CD4-positive, alpha-beta T cell treated with Interleukin-4 for 1 hour (primary cell): ENCODE measurements at places on chromosomes 3 and 15.

GRCh38 chr3:48463703-48464102 is 17.2 kb downstream of the ATRIP start:
- DNase-seq = no peak

DNA sequence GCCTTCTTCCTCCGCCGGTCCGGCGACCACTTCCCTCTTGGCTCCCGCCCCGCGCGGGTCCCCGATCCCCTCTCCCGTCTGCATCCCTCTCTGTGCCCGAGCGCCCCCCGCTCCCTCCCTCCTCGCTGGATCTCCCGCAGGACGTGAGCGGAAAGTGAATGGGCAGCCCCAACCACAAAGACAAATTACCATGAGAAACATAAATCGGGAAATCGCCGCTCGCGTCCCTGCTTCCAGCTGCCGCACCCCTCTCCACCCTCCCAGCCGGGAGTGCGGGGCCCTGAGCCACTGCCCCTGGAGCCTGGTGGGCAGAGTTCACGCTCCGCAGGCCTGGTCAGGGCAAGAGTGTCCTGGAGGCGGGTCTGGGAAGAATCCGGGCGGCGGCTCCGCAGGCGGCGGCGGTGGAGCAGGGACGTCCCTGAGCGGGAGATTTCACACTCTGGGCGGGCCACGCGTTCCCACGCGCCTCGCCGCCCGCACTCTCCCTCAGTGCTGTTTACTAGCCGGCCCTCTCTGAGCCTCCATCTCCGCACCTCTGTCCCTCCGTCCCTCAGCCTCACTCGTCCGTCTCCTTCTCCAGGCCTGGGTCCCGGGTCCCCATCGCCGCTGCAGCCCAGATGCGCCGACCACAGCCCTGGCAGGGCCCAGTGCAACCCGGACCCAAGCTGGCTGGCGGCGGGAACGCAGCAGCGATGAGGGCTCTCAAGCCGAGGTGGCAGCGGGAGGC is 835 bp downstream of the SEMA5B start:
- DNase-seq = no peak

DNA sequence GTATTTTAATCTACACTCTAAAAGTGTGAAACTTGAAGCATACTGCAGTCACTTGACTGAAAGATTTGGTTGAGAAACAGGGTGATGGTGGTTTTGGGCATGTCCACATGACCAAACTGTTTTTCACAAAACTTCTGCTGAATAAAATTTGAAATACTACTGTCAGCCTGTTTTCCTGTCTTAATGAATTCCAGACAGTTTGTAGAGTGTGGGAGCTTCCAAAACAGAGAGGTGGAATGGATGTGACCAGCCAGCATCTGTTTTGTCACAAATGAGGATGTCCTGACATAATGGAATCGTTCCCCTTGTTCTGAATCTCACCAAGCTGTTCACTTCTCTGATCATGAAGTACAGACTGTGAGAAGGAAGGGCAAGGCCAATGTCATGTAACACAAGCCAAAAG is 11.8 kb downstream of the MITF start:
- DNase-seq = no peak

- DNase-seq = no peak
Measured at GRCh38 chr3:38268522-38268921, 2.9 kb downstream of the SLC22A13 start.

- no peak for DNase-seq
Measured at GRCh38 chr15:51388726-51389125, 47.3 kb downstream of the GLDN start.

- DNase-seq = no peak
Measured at GRCh38 chr3:134029256-134029733, 430 bp downstream of the SLCO2A1 start.

GRCh38 chr15:62938825-62939224 is 103.7 kb upstream of the TPM1 start:
- no peak for DNase-seq

DNA sequence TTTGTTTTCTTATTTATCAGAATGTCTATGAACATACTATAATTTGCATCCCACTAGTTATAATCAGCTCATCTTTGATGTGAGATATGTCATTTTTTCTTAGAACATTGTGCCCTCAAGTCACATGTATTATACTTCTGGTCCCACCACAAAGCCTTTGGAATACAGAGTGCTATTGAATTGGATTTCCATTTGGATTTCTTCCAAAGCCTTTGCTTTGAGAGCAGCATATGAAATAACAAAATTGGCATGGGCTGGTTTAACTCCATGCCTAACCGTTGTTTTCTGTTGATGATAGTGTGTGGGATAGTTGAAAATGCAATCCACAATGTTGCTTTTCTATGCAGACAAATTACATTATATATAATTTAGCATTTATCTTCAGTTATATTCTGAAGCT is 284.5 kb upstream of the PLSCR5 start:
- no peak for DNase-seq

DNA sequence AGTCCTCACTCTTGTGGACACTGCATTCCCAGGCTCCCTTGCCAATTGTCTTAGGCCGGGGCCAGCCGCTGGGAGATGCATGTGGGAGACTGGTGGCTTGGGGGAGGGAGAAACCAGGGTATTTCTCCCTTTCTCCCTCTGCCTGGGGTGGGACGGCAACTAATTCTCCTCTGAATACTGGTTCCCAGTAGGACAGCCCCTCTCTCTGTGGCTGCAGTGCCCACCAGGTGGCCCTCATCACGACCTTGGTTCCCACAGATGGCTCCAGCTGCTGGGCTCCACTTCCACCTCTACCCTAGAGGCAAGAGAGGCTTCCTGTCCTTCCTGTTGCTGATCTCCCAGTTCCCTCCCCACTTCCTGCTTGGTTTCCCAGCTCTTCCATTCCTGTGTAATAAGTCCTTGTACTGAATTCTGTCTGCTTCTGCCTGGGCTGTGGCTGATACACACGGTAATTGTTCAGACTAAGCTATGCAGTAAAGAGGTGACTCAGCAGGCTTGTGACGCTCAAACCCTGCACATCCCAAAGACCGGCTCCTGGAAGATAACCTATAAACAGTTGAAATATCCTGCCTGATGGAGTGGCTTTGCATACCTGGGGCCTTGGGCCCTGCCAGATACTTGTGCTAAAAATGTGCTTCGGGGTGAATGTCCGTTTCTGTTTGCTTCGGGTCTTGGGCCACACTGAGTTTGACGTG is 20.4 kb upstream of the COPG1 start:
- no peak for DNase-seq

DNA sequence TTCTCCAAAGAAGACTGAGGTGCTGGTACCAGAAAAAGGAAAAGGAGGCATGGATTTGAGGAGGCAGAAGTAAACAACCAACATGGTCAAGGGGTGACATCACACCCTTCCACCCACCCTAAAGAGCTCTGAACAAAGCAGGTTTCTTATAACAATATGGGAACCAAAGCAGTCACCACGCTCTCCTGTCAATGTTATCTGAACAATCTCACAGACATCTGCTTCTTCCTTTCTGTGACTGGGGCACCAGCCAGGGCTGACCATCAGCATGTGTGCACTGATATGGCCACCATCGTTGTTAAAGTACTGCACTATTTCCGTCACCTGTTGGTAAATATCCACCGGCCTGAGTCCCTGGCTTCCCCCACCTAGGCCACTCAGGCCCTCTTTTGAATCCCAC is 252.9 kb downstream of the SHQ1 start:
- no peak for DNase-seq

DNA sequence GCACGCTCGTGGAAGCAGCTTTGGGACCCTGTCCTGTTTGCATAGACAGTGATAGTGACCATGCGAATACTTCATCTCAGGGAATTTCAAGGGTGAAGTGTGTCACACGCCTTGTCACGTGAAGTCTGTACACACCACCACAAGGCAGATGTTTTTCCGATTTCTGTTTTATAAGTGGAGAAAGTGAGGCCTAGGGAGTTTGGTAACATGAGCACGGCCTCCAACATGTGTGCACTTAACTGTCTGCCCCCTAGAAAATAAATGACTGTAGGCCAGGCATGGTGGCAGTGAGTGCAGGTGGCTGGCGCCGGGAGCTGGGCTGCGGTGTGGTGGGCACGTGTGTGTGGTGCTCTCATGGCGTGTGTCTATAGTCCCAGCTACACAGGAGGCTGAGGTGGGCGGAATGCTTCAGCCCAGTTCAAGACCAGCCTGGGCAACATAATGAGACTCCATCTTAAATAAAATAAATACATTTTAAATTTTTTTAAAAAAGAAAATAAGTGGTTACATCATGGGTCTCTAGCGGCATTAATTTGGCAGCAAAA is 42.0 kb downstream of the WHAMM start:
- no peak for DNase-seq

DNA sequence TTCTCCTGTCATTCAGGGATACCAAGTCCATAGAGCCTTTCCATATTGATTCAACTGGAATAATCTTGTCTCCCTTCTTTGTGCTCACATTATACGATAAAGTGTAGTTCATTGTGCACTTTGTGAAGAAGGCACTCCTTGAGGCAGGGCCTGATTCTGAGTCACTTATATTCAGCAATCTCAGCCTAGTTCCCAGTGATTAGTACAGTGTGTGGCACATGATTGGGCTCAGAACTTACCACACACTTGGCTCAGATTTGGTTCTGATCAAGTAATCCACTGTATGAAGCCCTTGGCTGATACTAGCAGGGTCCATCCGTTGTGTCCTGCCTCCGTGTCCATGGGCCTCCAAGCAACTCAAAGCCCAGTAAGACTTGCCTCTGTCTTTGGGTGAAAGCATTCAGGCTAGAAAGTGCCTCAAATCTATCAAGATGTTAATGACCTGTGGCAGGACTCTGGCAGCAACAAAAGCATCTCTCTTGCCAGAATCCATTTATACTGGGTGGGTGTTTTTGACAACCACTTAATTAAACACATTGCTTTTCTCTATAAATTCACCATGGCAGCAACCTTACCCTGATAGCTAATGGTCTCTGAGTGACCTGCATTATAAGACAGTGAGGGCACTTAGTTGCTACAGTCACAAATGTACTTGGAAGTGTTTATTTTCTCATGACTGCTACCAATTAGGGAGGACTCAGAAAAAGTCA is 51.3 kb downstream of the TPRG1 start:
- no peak for DNase-seq

GRCh38 chr3:195270079-195270816 is 711 bp downstream of the XXYLT1 start:
- no peak for DNase-seq

- DNase-seq = no peak
Measured at GRCh38 chr3:162569314-162569713, 1072.7 kb downstream of the OTOL1 start.

GRCh38 chr3:55678546-55679216 is 191.6 kb upstream of the WNT5A start:
- no peak for DNase-seq

DNA sequence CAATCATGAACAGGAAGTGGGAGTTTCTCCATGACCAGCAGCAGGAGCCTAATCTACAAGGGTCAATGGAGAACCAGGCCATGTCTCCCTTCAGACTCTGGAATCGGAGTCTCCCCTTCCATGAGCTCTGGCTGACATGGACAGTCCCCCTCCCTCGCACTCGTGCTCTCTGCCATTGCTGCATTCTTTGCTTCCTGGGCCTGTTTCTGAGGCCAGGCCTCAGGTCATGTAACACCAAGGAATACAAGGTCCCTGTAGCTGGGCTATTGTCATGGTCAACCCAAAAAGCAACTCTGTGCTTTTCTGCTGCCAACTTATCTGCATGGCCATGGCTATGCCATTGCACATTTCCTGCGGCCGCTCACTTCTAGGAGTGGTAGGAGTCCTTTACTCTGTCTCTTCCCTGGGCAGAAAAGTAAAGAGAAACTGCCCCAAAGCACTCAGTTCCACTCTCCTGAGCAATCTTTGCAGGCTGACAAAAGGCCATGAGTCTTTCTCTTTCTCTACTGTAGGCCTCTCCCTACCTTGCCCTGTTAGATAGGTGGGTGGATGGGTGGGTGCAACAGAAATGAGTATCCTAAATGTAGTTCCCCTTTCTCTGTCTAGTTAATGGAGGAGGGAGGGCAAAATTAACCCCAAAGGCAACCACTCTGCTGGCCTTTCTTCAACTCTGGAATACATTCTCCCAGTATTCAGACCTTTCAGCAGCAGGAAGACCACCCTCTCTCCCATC is 40.8 kb upstream of the PROK2 start:
- DNase-seq = no peak

DNA sequence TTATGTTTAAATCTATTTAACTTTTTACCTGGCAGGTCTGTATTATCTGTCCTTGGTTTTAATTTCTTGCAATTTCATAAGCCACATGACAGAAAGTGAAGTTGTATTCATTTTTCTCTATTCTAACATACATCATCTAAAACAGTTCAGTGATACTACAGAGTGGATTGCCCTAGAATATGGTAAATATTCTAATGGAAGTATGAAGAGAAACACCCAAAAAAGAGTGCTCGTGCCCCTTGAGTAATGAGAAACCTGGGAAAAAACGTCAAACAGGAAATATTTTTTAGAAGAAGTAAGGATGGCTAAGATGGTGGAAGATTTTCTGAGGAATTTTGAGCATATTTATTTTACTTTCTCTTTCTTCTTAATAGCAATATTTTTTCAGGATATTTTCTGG is 261.1 kb upstream of the CBLB start:
- no peak for DNase-seq

- DNase-seq = no peak
Measured at GRCh38 chr15:101613130-101614000, 38.8 kb downstream of the TM2D3 start.

DNA sequence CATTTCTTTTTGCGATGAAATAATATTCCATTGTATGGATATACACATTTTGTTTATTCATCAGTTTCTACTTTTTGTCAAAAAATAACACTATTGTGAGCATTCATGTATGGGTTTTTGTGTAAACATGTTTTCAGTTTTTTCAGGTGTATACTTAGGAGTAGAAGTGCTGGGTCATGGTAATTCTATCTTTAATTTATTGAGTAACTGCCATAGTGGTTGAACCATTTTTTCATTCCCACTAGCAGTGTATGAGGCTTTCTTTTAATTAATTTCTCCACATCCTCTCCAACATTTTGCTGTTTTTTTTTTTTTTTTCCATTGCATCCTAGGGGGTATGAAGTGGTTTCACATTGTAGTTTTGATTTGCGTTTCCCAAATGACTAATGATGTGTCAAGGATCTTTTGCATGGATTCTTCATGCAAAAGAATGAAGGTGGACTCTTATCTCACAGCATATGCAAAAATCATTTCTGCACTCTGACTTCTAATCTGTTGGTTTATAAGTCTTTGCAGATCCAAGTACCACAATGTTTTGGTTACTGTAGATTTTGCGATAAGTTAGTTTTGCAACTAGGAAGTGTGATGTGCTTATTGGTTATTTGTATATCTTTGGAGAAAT is 12.6 kb downstream of the ATP2C1 start:
- no peak for DNase-seq

DNA sequence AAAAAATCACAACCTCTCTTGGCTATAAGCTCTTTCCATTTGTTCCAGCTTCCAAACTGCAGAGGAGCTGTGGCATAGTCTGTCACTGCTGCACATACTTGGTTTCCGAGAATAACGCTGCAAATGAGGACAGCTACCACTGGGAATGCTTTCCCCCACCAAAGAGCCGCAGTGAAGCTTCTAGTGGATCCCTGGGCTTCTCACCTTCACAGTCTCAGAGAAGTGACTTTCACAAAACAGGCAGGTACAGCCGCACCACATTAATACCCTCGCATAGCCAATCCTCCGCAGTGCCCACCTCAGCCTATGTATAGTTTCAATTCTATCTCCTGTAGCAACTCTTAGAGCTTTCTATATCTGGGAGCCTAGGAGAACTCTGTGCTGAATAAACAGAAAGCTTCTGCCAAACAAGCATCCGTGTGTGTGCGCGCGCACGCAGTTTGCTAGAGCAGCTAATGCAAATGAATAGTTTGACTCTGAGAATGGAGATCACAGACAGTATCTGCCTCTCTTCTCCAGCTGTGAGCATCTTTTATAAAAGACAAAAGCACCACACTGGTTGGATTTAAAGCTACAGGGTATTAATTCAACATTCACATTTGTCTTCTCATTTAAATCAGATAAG is 81.9 kb upstream of the PLXND1 start:
- no peak for DNase-seq

- no peak for DNase-seq
Measured at GRCh38 chr15:65940618-65940909, 71.3 kb downstream of the RAB11A start.
